ENCODE measurements at places on chromosomes 16 and 17.

DNA sequence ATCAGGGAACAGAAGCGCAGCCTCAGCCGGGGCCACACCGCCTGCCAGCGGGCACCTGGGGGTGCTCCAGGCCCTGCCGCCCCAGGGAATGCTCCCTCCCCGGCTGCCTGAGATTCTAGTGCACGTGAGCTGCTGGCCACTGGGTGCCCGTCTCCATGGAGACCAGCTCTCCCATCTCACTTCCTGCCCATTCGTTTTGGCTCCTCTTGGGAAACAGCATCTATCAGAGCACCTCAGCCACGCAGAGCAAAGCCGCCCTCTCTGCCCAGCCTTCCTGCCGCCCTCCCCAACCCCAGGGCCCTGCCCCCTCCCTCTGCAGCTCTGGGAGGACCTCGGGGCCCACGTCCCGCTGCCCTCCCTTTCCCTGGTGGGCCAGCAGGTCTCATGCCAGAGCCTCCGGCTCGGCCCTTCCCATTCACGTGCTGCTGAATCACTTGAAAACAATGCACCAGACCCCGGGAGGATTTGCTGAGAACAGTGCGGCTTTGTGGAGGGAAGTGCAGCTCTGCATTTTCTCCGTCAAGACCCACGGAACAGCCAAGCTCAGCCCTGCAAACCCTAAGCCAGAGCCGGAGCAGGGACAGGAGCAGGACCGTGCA lies 19.4 kb downstream of the CEP295NL start:
- no peak for DNase-seq

GRCh38 chr17:81150377-81151077 lies 14.8 kb upstream of the PVALEF start:
- DNase-seq: no peak

DNA sequence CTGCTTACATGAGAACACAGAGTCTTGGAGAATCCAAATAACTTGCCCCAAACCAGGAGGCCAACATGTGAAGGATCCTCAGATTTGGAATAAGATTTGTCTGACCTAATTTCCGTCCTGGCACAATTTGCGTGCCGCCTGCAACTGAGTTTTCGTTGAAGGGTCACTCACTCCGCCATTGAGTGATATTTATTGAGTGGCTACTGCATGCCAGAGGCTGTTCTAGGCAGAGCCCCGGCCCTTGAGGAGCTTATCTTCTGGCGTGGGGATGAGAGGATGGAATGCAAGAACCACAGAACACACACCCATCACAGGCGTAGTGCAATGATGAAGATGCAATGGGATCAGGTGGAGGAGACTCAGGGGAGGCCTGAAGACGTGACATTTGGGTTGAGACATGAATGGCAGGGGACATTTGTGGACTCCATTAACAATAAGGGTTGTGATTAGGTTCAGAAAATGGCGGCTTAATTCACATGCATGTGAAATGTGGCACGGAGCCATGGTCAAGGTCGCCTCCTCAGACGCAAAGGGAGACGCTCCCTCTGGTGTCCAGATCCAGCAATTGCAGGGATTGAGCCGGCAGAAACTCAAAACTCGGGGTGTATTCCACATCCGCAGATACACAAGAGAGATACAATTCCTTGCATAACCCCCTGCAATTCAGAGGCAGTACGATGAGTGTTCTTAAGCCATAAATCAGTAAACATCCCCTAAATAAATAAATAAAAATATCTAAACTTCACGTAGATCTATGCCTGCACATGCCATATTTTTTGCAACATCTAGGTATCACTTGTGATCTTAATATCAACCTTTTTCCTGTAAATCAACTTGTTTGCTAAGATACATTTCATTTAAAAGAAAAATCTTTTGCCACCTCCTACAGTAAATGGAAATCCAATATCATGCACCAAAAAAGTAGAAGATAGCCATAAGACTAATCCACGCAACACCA lies 57.9 kb upstream of the CACNG4 start:
- peak; percentile 23 for DNase-seq

DNA sequence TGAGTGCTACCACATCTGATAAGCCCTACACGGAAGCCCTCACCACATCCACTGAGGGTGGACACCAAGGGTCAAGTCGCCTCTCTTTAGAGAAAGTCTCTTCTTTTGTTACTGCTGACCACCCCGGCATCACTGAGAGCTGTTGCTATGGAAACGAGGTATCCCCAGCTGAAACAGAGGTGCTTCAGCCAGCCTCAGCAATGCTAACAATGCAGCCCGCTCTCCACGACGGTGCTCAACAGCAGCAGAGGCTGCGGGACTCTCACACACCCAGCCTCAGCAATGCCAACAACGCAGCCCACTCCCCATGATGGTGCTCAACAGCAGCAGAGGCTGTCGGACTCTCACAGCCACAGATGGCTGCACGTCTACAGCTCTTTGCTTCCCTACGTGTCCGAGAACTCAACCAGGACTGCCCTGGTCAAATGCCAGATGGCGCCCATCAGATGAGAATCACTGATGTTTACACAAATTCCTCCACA lies 41.4 kb downstream of the VPS53 start:
- DNase-seq: no peak

DNA sequence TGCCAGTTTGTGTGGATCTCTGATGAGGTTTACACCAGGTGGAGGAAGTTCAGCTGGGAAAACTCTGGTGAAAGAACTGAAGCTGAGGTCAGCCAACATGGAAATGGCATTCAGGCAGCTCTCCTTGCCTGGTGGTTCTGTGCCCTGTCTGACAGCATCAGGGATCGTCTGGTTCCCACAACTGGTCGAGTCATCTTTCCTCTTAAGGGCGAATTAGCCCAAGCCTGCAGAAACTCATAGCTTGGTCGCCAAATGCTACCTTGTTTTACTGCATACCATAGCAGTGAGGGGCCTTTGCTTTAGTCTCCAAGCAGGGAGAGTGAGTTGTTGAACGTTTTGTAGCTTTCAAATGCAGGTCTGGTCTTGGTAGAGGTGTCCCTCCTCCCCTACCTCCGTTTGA lies 7.2 kb downstream of the PLCG2 start:
- no peak for DNase-seq

DNA sequence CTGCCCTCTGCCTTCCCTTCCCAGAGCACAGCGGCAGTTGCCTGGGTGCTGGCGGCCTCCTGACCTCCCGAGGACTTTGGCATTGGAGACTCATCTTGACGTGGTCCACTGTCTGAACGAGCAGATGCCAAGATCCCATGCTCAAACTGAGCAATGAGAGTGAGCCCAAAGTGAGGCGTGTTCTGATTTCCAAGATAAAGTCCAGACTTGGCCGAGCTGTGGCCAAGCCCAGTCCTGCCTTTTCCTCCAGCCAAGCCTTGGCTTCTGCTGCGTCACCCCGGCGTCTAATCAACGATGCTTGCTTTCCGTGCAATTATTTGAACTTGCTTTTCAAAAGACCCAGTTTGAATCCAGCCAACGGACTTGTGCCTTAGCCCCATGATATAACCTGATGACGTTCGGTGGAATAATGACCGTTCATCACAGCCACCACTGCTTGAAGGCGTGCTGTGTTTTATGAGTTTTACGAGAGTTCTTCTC lies 179.2 kb downstream of the IRF8 start:
- DNase-seq: no peak

DNA sequence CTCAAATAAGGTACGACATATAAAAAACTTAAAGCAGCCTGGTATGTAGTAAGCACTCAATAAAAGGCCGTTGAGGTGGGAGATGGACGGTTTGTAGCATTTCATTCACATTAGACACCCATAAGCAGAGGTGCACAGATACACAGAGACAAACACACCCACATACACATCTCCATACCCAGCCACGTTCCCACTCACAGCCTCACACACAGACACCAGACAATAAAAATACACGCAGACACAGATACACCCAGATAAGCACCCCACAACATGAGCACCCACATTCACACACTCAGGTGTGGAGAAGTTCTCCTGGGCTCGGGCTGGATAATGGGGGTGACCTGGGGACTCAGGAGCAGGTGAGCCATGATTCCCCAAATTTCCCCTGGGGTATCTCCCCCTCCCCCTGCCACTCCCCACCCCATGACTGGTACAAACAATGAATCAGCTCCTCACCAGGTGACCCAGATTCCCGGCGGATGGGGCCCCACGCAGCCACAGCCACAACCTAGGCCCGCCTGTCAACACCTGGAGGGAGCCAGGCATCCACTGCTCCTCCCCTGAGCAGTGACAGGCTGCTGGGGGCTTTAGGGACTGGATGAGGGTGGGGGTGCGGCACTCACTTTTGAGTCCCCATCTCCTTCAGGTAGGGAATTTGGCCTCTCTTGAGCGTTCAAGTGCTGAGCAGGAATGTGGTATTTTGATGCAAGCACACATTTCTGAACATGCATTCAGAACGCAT lies 2.7 kb downstream of the DLX3 start:
- no peak for DNase-seq

GRCh38 chr17:78345791-78346494 lies 13.9 kb downstream of the SOCS3 start:
- DNase-seq: no peak

DNA sequence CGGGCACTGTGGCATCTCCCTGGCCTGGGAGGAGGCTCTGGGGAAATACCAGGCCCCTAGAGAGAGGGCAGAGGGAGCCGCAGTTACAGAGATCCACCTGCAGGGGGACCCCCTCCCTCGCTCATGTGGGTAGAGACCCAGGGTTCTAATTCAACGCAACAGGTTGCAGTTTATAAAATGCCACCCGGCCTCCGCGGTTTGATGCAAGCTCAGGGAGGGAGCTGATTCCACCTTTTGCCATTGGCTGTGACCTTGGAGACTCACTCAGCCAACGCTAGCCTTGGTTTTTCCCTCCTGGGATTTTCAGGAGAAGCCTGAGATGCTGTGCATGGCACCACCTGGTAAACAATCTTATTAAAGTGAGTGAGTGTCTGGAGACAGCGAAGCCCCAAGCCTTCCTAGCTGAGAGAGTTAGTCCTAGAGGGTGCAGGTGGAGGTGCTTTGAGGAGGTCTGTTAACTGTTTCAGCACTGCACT lies 12.1 kb downstream of the TTLL6 start:
- peak; percentile 30 for DNase-seq

DNA sequence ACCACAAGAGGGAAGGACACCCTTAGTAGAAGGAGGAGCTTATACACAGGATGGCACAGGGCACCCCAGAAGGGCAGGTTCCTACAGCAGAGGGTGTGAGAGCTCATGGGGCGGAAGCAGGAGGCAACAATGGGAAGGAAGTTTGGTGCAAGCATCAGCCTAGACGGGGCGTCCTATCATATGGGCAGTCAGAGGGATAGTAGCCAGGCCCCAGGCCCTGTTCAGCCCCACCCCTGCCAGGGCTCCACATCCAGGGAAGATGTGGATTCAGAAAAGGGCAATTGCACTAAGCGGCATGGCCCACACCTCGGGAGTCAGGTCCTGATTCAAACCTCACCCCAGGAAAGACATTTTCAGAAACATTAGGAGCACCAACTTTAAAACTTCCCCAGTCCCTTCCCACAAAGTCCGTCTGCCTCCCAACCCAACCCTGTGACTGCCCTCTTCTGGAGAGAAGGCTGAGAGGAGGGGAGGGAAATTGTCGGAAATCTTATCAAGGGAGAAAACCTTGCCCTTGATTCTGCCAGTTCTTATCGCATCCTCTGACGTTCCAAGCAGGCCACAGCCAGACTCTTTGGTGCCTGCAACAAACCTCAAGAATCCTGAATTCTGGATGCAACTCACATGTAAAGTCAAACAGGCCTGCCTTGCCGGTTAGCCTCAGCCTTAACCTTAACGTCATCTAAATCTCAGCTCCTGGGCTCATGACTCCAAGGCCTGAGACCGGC lies 198.8 kb upstream of the CDH5 start:
- DNase-seq: no peak

GRCh38 chr16:17387256-17387655 lies 83.5 kb downstream of the XYLT1 start:
- DNase-seq: no peak

DNA sequence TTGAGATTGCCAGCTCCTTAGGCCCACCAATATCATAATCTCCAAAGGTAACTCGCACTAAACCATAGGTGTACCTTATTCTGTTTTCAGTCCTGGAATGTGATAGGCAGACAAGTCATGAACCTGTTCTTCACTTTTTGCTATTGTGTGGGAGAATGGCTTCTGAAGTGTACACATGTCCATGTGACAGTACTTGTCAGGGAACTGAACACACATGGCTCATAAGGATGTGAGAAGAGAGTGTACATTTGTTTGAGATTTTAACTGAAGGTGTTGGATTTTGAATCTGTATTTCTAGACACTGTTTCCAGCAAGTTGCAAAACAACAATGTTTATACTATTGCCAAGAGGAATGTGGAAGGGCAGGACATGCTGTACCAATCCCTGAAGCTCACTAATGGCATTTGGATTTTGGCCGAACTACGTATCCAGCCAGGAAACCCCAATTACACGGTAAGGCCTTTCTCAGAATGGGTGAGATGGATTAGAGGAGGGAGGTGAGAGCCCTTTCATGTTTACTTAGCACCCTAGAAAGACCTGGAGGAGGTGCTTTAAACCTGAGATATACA lies 14.5 kb upstream of the RASL10B start:
- no peak for DNase-seq

DNA sequence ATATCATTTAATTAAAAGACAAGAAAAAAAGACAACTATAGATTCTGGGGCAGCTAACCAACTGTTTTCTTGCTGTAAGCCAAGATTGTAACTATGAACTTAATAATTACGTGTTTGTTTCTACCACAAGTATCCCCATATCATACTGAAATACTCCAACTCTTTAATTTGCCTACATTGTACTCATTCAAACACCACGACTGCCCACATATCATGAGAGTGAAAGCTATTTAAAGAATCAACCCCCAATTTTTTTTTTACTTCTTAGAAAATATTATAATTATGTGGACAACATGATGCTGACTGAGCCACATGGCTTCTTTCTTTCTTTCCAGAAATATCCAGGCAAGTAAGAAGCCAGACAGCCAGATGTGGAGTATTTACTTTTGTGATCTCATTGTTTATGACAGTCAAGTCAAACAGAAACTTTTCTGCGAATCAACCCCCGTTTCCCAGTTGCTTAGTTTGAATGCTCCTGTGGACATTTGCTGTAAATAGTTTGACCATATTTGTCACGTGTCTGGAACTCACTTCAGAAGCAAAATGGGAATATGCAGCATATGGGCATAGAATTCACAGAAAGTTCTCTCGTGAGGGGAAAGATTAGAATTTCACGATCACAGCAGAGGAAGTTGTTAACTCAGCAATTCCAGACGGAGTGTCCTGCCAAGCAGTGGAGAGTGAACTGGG lies 126.8 kb upstream of the PSMD7 start:
- no peak for DNase-seq

- DNase-seq: no peak
Measured at GRCh38 chr16:86635176-86635876, 57.0 kb downstream of the FOXL1 start.

- no peak for DNase-seq
Measured at GRCh38 chr16:19033761-19034160, 33.7 kb upstream of the COQ7 start.

GRCh38 chr16:10983159-10983558 lies 38.8 kb downstream of the CLEC16A start:
- no peak for DNase-seq

- DNase-seq: no peak
Measured at GRCh38 chr16:83040174-83040573, 413.4 kb downstream of the CDH13 start.

- no peak for DNase-seq
Measured at GRCh38 chr17:74875977-74876593, 3.3 kb upstream of the FDXR start.
